Mucosa of gallbladder (tissue), 1 donor: ENCODE measurements at places on chromosomes 1 and 21.

GRCh38 chr1:202244841-202245261, 51.3 kb downstream of the LGR6 start:
- DNase-seq = no peak

- DNase-seq = no peak
These were observed 4.4 kb downstream of the ROR1 start for GRCh38 chr1:63777965-63778880.

- no peak for DNase-seq
These were observed 41.3 kb upstream of the KCNE1 start for GRCh38 chr21:34553151-34553952.

GRCh38 chr1:235329139-235329902, 951 bp downstream of the GGPS1 start:
- peak; percentile 32 for DNase-seq

- no peak for DNase-seq
These were observed 12.3 kb downstream of the SYDE2 start for GRCh38 chr1:85188530-85188929.

DNA sequence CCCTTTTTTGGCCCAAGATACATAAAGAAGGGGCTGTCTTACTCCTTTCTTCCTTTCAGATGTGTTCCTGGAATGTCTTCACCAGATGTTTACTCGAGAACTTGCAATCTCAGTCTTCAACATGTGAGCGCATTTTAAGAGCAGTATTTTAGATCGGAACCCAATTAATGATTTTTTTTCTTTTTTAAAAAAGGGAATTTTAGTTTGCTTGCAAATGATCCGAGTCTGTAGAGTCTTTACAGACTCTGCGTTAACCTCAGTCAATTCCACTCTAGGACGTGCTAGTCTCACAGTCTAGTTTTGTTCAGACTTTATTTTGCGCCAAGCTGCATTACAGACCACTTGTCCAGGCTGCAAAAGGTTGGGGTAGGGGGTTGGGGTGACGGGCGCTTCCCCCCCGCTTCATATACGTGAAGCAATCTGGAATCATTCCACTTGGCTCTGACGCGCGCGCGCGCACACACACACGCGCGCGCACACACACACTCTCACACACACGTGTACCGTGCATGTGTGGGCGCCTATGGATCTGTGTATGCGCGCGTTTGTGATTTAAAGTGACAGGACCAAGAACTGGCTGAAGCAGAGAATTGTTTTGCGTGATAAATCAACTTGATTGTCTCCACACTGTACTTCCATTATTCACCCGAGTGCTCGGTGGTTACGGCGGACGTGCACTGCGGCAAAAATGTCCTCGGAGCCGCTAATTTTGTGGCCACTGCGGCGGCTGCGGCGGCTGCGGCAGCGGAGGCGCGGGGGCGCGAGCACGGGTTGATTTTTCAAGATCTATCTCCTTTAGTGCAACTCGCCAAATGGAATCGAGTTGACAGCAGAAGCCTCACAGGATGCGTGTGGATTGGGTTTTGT, 25.6 kb upstream of the NFIA start:
- peak; percentile 66 for DNase-seq

GRCh38 chr21:32163386-32163785, 115.5 kb downstream of the MIS18A start:
- no peak for DNase-seq

DNA sequence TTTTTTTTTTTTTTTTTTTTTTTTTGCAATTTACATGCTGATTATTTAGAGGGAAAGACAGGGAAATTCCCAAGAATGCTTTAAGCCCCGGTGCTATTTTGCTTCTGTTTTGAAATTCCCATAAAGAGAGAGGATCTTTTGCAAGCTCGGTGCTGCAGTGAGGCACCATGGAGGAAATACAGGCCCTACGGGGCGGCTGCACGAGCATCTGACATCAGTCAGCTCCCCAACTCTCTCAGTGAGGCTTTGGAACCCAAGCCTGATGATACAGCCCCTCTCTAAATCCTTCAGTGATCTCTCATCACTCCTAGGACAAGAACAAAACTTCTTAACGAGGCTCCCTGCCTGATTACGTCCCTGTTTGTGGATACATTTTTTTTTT, 791 bp upstream of the CHI3L1 start:
- no peak for DNase-seq

GRCh38 chr1:175080030-175080429, 12.4 kb downstream of the TNN start:
- no peak for DNase-seq

DNA sequence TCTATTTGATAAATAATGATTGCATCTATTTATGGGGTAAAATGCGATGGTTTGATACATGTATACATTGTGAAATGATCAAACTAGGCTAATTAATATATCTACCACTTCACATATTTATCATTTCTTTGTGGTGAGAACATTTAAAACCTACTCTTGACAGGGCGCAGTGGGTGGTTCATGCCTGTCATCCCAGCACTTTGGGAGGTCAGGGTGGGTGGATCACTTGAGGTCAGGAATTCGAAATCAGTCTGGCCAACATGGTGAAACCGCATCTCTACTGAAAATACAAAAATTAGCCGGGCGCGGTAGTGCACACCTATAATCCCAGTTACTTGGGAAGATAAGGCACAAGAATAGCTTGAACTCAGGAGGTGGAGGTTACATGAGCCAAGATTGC, 25.3 kb downstream of the PLEKHA6 start:
- DNase-seq = no peak
